Activated CD4-positive, CD25-positive, alpha-beta regulatory T cell (primary cell): ENCODE measurements at places on chromosomes 1 and 21.
A peak's percentile ranks its signal among the peaks of the same experiment; 100 is the strongest.

DNA sequence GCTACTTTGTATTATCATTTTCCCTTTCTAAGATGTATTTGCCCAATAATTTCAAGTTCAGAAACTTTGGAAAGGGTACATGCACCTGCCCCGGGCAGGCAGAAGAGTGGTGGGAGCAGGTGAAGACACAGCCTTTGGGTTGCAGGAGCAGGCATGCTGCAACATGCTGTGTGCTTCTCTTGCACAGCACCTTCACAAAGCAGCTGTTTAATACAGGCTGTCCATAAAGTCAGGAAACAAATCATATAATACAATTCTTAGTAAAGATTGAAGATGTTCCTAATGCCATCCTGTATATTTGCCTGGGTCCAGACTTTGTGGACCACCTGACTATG, 182.9 kb downstream of the ZNF281 start:
- DNase-seq = no peak

DNA sequence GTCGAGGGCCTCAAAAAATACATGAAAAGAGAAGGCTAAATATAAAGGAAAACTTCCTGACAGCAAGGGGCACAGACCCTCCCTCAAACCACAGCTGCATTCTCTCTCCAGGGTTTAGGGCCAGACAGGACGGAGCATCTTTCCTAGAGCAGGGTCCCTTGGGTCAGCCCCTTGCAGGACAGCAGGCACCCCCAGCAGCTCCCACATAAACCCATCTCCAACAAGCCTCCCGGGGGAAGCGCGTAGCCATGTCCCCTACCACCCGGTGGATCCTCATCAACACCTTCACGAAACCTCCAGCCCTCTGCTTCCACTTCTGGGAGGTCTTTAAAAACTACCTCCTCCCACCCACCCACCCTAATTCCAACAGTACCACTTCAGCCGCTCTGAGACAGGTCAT, 59.5 kb downstream of the CD46 start:
- no peak for DNase-seq

GRCh38 chr1:197384471-197384870, 116.4 kb downstream of the CRB1 start:
- no peak for DNase-seq

- DNase-seq = peak; percentile 73
Observed at GRCh38 chr1:960363-961131, at the start of gene KLHL17. Gene KLHL17 (plus strand): TSS chr1:960584. CDS start chr1:960694, 110 bp downstream.

GRCh38 chr1:47940326-47940725, 56.9 kb downstream of the TRABD2B start:
- no peak for DNase-seq

DNA sequence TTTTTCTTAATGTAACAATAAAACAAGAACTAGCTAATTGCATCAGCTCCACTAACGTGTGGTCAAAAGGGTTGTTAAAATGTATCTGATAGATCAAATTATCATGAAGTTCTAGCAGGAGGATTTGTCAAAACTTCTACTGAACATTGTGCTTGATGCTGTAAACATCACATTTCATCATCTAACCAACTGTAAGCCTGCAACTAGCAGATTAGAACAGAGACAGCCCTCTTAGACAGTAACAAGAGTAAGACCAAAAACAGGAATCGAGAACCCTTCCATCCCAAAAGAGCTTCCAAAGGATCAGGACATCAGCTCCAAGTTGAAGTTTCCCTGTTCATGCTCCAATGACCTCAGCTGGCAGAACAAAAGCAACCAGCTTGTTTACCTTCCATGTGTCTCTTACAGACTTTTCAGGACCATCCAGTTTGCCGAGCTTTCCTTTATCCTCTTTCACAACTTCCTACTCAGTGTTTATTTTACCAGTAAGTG, 44.6 kb downstream of the NIBAN1 start:
- no peak for DNase-seq

DNA sequence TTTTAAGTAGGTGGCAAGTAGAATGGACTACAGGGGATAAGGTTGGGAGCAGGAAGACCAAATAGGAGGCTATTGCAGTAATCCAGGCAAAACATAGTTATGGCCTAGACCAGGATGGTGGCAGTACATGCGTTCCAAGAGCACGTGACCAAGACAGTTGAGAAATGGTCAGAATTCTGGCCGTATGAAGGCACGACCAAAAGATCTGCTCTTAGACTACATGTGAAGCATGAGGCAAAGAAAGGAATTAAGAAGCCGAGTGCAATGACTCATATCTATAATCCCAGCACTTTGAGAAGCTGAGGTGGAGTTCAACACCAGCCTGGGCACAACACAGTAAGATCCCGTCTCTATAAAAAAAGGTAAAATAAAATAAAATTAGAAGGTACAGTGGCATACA, 71.3 kb downstream of the LUZP1 start:
- DNase-seq = no peak

DNA sequence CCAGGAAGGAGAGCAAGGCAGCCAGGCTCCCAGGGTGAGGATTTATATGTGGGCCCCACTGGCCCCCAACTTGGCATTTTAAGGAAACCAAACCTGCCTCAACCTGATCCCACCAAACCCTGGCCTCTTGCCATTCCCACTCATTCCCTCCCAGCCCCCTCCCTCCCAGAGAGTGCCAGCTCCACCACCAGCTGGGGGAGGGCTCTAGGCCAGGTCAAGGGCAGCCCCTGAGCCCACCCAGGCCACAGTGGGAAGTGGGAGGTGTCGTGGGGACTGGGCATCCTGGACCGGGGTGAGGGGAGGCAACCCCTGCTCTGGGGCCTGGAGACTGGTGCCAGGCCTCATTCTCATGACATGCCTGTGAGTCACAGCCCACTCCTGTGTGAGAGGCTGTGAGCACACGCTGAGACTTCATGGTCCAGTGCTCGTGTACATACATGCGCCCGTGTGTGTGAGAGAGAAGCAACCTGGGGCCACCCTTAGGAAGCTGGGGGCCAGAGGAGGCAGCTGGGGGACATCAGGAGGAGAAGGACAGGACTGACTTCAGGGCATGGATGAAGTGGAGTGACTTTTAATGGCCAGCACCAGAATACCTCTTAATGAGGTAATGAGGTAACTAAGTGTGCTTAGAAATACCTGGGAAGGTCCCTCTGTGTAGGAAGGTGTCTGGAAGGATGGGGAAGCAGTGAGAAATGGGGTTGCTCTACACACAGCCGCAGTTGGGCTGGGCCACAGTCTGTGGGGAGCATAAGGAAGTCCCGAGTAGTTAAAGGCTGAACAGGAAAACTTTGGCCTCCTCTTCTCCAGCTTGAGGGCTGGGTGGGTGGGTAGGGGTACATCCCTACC, at the start of gene S100A2:
S100A2 (minus strand) TSS at position 316 of the 846 bp plus-strand sequence. CDS start 1,967 bp downstream, outside the sequence.
- DNase-seq = no peak

DNA sequence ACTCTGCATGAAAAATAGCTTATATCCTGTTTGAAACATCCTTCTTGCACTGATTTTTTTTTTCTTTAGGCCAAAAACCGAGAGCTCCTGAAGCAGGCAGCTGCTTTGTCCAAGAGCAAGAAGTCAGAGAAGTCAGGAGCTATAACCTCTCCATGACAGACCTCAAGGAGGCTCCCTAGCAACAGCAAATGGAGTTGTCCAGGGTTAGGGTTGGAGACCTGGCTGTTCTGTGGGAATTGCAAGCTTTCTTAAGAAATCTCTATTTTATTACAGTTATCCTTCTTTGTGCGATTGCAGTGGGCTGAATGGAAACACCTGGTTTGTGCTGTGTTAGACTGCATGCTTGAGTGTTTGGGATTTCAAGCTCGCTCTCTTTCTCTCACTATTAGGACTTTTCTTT, 12.6 kb upstream of the STX12 start:
- no peak for DNase-seq

GRCh38 chr21:36700971-36701755, 2.2 kb downstream of the SIM2 start:
- DNase-seq = no peak

DNA sequence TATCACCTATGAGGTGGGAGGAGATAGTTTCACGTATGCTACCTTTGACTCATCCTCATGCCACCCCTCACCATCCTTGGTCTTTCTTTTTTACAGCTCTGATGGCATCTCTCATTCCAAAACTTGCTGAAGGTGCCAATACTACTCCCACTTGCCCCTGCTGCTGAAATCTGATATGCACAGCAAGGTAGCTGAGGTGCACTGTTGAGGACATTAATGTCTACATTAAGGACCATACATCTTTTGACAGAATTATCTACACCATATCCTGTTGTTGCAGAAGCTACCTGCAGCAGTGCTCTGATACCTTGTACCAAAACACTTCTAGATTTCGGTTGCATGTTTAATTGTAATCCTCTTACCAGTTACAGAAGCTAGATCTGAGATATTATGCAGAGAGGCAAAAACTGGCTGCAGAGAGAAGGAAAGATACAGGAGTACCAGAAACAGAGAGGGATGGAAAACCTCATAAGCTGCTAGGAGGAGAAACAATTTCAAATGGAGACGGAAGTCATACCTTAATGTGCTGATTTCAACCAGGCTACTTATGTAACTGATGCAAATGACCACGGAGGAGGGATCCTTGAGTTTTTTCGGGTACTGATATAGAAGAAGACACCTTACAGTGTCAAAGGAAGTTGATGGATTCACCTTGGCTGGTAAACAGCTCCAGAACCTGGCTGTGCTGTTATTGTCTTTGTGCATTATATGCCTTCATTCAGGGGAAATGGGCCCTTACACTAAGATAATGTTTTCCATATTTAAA, 19.3 kb upstream of the PTPRC start:
- no peak for DNase-seq
